ENCODE measurements at places on chromosomes 16 and 17.
A peak's percentile ranks its signal among the peaks of the same experiment; 100 is the strongest.

DNA sequence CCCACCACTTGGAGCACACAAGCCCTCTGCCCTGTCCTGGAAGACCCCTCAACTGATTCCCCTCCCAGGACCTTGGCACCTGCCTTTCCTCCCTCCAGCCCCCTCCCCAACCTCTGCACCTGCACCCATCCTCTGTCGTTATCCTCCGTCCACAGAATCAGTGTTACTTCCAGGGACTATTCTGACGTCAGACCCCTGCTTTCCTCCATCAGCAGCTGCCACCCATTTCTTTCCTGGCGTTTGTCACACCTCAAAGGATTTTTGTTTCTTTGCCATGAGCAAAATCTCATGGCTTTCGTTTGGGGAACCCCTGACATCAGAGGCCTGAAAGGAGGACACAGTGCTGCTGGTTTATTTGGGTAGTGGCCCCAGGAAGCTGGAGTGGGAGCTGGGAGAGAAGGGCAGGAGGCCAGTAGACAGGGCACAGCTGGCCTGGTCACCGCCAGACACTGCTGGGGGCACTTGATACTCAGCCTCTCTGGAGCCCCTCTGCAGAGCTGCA is 68.4 kb downstream of the SOCS1 start:
- no peak for DNase-seq

DNA sequence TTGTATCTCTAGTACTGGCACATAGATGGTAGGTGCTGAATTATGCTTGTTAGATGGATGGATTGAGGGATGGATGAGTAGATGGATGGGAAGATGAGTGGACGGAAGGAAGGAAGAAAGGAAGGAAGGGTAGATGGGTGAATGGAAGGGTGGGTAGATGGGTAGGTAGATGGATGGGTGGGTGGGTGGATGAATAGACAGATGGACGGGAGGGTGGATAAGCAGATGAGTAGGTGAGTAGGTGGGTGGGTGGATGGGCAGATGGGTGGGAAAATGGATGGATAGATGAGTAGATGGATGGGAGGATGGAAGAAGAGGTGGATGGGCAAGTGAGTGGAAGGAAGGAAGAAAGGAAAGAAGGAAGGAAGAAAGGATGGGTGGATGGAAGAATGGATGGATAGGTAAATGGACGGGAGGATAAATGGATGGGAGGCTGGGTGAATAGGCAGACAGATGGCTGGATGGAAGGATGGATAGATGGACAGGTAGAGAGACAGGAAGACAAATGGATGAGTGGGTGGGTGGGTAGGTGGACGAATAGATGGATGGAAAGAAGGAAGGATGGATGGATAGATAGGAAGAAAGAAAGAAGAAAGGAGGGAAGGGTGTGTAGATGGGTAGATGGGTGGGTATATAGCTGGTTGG is 56.9 kb downstream of the MYH11 start:
- no peak for DNase-seq

- DNase-seq = no peak
Observed at GRCh38 chr16:11964761-11965551, at the start of gene TNFRSF17. TSS of gene TNFRSF17 (plus strand) at chr16:11965210. CDS start at chr16:11965325, 115 bp downstream.

GRCh38 chr17:67312265-67312664 is 54.1 kb downstream of the PSMD12 start:
- no peak for DNase-seq

- DNase-seq = no peak
Observed at GRCh38 chr16:14132696-14133048, 61.6 kb downstream of the MRTFB start.

DNA sequence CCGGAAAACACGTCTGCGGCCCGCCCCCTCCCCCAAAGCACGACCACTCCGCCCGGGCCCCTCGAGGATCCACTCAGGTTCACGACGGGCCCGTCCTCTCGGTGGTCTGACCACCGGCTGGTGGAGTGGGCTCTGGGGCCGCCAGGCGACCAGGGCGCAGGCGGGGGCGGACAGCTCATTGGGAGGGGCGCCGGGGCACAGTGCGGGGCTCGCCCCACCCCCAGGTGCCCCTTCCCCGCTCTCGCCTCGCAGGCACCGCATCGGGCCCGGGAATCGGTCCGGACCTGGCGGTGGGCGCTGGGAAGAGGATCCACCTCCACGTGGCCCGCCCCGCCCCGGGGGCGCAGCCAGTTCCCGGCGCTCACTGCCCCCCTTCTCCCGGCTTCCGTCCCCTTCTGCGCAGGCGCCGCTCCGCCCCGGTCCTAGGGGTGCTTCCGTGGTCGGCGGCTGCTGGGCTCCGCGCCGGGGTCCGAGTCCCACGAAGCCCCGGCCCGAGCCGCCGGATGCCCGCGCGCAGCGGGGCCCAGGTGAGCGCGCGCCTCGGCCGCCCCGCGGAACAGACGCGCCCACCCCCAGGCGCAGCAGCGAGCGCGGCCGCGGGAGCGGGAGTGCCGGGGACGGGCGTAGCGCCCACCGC is at the start of gene MPG:
TSS of gene MPG (plus strand) at position 419 of the 637 bp plus-strand sequence. CDS start at position 504, 85 bp downstream.
- DNase-seq = peak; percentile 85

- no peak for DNase-seq
Observed at GRCh38 chr17:18860161-18860972, 2.4 kb downstream of the PRPSAP2 start.

- DNase-seq = no peak
Observed at GRCh38 chr16:12507366-12507765, 296.3 kb downstream of the CPPED1 start.

GRCh38 chr17:8745586-8746500 is 1.2 kb upstream of the CCDC42 start:
- DNase-seq = peak; percentile 75

- no peak for DNase-seq
Observed at GRCh38 chr16:12674071-12674470, 129.6 kb downstream of the CPPED1 start.

DNA sequence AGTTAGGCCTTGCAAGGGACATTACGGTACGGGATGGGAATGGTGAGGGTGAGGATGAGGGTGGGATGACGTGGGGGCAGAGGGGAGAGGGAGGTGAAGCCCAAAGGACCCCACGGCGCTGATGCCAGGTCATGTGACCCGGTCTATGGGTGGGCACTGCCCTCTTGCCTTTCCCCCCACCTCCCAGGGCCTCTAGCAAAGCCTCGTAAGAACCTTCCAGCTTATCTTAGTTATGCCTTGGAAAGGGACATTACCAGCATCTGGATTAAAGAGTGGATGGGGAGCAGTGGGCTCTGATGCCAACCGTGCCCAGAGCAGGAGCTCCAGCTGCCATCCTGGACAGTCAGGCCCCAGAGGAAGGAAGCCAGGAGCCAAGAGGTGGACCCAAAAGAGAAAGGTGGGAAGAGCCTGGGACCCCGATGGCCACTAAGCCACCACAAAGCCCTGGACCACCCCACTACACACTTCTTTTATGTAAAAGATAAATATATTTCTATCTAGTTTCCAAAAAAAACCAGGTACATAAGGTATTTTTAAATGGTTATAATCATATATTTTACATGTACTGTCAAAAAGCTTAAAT is 40.9 kb downstream of the TK2 start:
- DNase-seq = no peak

DNA sequence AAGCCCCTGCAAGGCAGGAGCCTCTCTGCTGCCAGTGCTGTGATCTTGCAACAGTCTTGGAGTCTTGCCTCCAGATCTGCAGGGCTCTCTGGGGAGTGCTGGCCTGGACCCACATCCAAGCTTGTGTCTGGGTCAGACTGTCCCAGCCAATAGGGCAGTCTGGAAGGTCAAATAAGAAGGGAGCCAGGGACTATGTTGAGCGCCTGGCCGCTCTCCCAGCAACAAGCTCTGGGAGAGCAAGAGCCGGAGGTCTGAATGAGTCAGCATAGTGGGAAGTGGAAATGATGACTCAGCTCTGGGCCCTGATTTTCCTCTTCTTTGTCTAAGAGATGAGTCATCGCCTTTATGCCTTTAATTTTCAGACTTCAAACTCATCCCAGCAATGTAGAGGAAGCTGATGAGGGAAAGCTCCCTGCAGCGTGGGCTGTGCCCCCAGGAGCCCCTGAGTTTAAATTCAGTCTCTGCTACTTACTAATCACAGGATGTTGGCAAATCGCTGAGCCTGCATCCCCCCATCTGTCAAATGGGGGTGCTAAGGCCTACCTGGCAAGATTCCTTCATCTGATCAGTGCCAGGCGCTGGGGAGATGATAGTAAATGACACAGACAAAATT is 43.6 kb upstream of the HAPSTR1 start:
- DNase-seq = peak; percentile 57

DNA sequence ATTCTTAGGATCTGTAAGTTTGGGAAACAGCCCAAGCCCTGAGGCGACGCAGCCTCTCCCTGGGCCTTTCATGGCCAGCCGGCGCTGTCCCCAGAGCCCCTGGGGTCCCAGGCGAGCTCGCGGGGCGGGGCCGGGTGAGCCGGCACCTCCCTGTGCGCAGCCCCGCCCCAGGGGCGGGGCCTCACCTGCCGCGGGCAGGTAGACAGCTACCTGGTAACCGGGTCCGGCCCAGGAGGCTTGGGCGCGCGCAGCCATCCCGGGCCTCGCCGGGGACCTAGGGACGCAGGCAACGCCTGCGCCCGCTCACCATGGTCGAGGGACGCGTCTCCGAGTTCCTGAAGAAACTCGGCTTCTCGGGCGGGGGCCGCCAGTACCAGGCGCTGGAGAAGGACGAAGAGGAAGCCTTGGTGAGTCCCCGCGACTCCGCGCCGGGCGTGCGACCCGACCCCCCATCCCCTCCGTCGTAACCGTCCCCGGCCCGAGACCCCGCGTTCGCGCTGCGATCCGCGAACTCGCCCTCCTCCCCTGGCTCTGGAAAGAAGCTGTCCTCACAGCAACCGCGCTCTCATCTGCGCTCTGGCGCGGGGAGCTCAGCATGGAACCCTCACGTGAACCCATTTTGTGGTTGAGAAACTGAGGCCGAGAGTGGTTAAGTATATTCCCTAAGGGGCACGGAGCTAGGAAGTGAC is at the start of gene ATP2C2:
TSS of gene ATP2C2 (plus strand) at position 231 of the 689 bp plus-strand sequence. CDS start at position 309, 78 bp downstream.
- no peak for DNase-seq

- DNase-seq = no peak
Observed at GRCh38 chr16:86110134-86110533, 211.2 kb downstream of the IRF8 start.

GRCh38 chr17:13114601-13115031 is 96.8 kb upstream of the ELAC2 start:
- peak; percentile 9 for DNase-seq

- DNase-seq = no peak
Observed at GRCh38 chr17:21012736-21013135, 30.1 kb downstream of the USP22 start.

DNA sequence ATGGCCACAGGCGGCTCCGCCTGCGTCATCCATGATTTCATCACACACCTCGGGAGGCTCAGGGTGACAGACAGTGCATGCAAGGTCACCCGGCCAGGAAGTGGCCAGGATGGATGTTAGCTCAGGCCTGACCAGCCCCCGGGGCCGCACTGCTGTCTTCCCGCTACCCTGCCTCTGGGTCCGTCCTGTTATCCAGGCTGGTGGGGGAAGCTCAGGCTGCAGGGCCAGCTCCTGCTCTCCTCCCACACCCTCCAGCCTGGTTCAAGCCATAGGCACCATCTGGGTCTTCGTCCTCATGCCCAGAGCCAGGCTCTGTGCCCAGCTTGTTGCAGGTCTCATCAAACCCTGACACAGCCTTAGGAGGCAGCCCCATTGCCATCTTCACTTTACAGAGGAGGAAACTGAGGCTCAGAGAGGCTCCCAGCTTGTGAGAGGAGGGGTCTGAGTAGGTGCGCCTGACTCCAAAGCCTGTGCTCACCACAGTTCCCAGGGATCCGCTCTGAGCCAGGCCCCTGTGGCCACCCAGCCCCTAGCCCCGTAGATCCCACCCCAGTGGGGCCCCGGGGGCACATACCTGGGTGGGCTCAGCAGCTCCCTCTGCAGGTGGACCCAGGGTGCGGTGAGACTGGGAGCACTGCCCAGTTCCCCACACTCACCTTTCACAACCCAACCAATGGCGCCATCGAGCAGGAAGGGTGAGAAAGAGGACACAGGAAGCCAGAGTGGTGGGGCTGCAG is 412 bp upstream of the ADGRG3 start:
- no peak for DNase-seq

GRCh38 chr17:53804437-53804836 is 18.3 kb upstream of the KIF2B start:
- DNase-seq = no peak

- DNase-seq = peak; percentile 59
Observed at GRCh38 chr17:17300624-17301568, 2.3 kb upstream of the NT5M start.

DNA sequence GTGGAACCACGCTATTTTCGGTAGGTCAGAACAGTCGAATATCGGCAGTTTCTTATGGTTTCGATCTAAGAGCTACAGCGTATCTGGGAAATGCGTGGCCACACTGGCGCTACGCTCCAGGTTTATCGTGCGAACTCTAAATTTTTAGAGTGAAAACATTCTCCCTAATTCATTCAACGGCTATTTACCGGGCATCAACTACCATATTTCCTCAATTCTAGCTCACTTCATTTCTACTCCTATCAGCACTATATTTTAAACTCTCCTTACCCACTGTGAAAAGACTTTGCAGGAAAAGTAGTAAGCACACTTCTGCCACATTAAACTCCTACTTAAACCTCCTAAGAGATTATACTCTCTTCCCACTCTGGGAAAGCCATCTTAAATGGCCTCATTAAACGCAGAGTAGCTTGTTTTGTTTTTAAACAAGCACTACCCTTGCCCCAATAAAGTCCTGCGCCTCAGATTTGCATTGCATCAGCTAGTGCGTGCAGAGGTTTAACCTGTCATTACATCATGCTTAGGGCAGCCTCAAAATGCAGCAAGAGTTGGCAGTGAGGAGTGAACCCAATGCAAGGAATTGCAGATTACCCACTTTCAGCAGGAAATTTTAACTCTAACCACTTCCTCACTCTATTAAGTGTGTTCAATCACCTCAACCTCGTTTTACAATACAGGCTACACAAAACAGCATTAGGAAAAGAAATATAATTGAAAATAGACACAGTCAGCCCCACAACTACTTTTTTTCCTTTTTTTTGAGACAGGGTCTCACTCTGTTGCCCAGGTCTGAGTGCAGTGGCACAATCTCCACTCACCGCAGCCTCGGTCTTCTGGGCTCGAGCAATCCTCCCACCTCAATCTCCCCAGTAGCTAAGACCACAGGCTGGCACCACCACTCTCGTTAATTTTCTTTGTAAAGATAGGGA is 18.8 kb downstream of the SIAH1 start:
- peak; percentile 23 for DNase-seq

DNA sequence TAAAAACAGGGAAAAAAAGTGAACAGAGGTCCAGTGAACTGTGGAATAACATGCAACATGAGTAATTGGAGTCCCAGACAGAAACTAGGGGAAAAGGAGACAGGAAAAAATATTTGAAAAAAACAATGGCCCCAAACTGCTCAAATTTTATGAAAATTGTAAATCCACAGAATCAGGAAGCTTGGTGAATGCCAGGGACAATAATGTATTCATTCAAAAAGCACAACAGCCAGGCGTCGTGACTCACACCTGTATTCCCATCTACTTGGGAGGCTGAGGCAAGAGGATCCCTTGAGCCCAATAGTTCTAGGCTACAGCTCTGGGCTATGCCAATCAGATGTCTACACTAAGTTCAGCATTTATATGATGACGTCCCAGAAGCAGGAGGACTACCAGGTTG is 23.7 kb downstream of the NCOR1 start:
- DNase-seq = no peak

GRCh38 chr17:34291721-34292348 is 6.3 kb downstream of the CCL11 start:
- no peak for DNase-seq
